ENCODE measurements at places on chromosomes 1 and 21.

- DNase-seq, result peak; percentile 55
These were observed 12.4 kb downstream of the SAMSN1 start for GRCh38 chr21:14533499-14534428.

GRCh38 chr1:244548558-244549115 is 87.6 kb downstream of the CATSPERE start:
- DNase-seq, result no peak

GRCh38 chr1:226820941-226821718 is 49.3 kb upstream of the PSEN2 start:
- no peak for DNase-seq

GRCh38 chr1:30847358-30847972 is 61.1 kb downstream of the SDC3 start:
- DNase-seq, result no peak

DNA sequence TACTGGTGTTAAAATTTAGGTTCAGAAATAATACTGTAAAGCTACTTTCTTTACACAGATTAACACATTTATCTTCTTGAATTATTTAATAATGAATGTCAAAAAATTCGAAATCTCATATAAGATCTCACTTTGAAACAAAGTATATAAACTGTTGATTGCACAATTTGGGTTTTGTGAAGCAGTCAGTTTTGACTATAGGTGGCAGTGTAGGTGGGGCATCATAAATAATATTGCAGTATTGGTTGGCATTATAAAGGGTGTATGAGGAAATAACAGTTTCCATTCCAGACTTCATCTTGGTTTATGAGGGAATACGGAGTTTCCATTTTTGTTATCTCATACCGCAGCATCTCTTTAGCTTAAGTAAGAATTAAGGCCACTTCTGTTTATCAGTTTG is 49.9 kb downstream of the SUCO start:
- no peak for DNase-seq

GRCh38 chr1:30514945-30515344 is 208.4 kb downstream of the MATN1 start:
- DNase-seq, result no peak

Measured in stimulated activated CD4-positive, alpha-beta T cell treated with anti-CD3 and anti-CD28 coated beads, Interleukin-4, amount 100 ng/mL, for 4 hours (primary cell).